Renal cortical epithelial cell (primary cell): ENCODE measurements at places on chromosomes 6 and 20.
A peak's percentile ranks its signal among the peaks of the same experiment; 100 is the strongest.

DNA sequence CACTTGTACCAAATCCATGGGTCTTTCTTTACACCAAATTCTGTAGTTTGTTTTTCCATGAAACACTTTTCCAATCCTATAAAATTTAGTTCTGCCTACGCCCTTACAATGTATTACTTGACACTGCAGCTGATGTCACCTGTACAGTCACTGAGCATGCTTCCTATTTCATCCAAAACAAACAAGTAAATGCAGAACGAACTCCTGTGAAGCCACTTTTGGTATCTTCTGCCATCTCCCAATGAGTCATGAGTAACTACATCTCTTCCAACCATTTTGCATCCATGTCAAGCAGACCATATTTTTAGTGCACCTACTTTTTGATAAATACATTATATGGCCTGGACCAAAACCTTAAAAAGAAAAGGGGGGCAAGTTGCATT lies 42.4 kb downstream of the HDDC2 start:
- DNase-seq, result no peak

DNA sequence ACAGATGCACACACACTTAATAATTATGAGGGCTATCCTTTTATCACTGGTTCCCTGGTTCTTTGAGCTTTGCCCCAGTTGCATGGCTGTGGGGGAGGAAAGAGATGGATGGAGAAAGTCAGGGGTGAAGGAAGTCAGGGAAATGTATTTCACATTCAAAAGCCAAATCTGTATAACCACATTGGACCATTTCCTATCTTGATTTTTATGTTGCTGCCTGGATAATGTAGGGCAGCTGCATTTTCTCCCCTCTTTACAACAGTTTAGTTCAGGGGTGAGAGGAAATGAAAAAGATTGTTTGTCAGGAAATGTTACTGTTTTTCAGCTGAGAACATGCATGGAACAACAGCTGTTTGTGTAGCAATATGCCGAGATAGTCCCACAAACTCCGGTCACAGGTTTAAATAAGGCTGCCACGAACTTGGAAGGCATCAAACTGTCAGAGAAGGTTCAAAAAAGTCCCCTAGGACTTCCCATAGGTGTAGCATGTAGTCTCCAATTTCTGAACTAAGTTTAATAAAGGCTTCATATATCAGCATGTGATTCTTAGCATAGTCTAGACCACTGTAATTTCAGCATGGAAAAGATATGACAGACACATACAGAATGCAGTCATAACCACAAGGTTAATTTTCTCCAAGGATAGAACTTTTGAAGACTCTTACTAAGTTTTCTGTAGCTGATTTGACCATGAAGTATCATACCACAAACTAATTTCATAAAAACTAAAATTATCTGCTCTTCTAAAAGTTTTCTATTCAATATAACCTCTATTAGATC lies 82.1 kb upstream of the COL21A1 start:
- peak; percentile 67 for DNase-seq

- peak; percentile 36 for DNase-seq
These were observed 12.1 kb upstream of the C20orf203 start for GRCh38 chr20:32685541-32686529.

- no peak for DNase-seq
These were observed 667.5 kb downstream of the UTRN start for GRCh38 chr6:144952456-144953240.

- peak; percentile 68 for DNase-seq
These were observed 24.4 kb downstream of the SPDEF start for GRCh38 chr6:34531580-34532201.

- no peak for DNase-seq
These were observed 2.9 kb upstream of the MYLK2 start for GRCh38 chr20:31816221-31816620.

DNA sequence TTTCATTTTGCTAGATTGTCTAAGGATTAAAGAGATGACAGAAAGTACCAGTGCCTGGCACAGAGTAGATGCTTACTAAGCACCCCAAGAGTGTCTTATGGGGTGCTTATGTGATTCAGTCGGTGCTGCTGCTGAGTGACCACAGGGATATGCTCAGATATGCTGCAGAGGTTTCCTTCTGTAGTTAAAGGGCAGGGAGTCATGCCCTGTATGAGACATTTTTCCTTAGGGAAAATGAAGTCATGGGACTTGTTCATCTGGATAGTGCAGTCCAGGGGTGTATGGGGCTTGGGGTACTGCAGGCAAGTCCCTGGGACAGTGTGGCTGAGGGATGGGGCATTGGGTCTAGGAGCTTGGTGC lies 25.1 kb downstream of the TOX2 start:
- DNase-seq, result no peak

GRCh38 chr20:18739751-18740166 lies 73.8 kb upstream of the SCP2D1 start:
- DNase-seq, result no peak

GRCh38 chr6:2235777-2236495 lies 9.5 kb downstream of the GMDS start:
- DNase-seq, result no peak

DNA sequence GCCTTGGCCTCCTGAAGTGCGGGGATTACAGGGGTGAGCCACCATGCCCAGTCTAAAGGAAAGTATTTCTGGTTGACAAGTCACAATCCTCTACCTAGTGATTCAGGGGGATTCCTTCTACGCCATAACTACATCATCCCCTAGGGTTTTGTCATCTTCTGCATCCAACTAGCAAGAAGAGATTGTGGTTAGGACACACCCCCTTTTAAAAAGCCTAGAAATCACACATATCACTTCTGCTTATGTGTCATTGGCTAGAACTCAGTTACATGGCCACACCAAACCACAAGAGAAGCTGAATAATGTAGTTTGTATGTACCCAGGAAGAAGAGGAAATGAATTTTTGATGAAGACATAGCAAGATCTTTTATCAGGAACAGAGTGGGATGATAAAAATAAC lies 14.7 kb upstream of the CHD6 start:
- no peak for DNase-seq

DNA sequence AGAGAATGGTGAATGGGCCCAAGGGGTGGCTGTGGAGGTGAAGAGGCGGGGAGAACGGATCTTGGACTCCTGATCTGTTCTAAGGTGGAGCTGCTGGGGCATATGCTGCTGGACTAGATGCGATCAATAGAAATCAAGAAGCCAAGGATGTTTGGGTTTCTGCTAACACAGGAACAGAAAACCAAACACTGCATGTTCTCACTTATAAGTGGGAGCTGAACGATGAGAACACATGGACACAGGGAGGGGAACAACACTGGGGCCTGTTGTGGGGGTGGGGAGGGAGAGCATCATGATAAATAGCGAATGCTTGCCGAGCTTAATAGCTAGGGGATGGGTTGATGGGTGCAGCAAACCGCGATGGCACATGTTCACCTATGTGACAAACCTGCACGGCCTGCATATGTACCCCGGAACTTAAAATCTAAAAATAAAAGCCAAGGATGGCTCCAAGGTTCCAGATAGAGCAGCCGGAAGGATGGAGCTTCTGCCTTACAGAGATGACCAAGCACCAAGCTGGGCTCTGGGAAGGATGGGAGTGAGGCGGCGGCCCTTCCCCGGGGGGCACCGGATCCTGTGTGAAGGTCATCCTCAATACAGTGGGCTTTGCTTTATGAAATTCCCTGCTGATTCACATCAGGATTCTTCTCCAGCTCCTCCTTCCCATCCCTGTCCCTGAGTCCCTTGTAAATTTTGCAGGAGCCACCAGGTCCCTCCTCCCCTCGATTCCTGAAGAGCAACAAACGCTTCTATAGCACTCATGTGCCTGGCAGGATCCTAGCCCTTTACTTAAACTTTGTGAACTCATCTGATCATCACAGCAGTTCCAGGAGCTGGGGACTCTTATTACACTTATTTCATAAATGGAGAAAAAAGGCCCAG lies 109.2 kb upstream of the PTPN1 start:
- no peak for DNase-seq
